ENCODE measurements at places on chromosomes 2 and 18.

- DNase-seq, result no peak
Observed at GRCh38 chr2:110875384-110875725, 143.0 kb downstream of the ACOXL start.

- no peak for DNase-seq
Observed at GRCh38 chr2:36993841-36994620, 27.7 kb upstream of the STRN start.

DNA sequence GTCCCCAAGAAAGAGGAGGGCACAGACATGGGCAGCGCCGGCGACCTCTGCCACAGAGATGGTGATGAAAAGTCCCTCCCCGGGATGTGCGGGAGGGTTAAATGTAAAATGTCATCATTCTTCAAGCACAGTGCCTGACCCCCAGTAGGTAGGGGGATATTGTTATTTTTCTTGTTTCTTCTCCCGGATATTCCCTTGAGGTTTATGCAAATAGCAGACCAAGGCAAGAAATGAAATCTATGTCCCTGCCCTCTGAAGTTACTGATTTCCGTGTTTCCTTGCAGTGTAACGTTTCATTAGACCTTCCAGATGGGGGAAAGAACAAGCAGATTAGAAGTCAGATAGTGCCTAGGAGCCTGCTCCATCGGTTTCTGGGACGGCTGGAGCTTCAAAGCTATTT lies 158.3 kb downstream of the KLHL29 start:
- DNase-seq, result no peak

DNA sequence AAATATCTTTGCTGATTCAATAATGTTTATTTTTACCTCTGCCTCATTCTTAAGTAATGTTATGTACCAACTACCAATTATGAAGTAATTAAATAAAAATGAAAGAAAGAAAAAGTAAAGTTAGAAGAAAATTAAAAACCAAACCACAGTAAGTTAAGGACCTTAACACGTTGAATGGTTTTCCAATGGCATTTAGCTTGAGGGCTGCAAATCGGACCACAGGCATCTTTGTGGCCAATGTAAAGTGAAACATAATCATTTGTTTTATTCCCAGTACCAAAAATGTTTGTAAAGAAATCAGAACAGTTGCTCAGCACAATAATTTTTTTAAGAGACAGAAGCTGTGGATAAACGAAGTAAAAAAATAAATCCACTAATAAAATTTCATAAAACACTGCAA lies 1455.5 kb upstream of the ZEB2 start:
- DNase-seq, result no peak

GRCh38 chr2:80126596-80127189 lies 177.9 kb downstream of the LRRTM1 start:
- no peak for DNase-seq

DNA sequence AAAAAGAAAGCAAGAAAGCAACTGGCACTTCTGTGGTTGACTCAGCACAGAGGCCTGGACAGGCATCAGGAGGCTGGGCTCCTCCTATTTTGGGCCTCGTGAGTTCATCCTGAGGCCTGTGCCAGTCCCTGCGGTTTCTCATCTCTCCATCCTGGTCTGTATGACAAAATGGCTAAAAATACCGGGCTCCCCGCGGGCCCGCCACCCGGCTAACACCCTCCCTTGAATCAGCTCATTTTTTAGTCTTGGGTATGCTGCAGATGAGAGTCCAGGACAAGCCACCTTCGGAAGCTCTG lies 62.3 kb upstream of the YWHAQ start:
- peak; percentile 42 for DNase-seq

GRCh38 chr2:15383695-15384350 lies 177.3 kb downstream of the NBAS start:
- no peak for DNase-seq

GRCh38 chr2:108971661-108972566 lies 17.1 kb downstream of the EDAR start:
- DNase-seq, result no peak

DNA sequence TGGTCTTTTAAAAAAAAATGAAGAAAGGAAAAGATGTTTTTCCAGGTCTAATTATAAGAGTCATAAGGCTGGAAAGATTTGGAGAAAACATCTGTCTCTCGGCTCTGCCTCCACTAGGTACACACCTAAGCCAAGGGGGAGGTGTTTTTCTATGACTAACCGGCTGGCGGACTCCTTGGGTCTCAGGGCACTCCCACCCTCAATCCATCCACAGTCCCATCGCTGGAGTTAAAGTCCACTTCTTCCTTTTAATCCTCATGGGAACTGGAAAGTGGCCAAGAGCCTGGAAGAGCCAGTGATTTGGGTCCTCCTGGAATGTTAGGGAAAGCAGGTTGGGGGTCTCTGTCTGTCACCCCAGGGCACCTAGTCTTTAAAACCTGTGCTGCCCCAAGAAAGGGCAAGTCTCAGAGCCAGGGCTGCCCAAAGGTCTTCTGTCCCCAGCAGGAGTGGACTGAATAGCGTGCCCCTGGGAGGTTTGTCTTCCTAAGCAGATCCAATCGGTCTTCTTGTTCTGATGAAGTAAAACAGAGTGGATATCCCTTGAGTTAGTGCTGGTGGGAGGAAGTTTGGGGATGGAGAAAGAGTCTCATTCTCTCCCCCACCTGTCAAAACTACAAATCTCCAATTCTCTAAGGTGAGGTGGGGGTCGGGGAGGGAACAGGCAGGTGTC lies 66.4 kb downstream of the MCFD2 start:
- peak; percentile 72 for DNase-seq

GRCh38 chr2:68292108-68292710 lies 27.5 kb downstream of the CNRIP1 start:
- peak; percentile 53 for DNase-seq

GRCh38 chr18:49170925-49171505 lies 220.2 kb upstream of the SMAD7 start:
- no peak for DNase-seq

- DNase-seq, result no peak
Observed at GRCh38 chr2:8641301-8641965, 40.4 kb upstream of the ID2 start.

- DNase-seq, result no peak
Observed at GRCh38 chr18:46688853-46689525, 32.0 kb upstream of the LOXHD1 start.

- DNase-seq, result no peak
Observed at GRCh38 chr2:240441326-240441992, 6.0 kb downstream of the GPC1 start.

DNA sequence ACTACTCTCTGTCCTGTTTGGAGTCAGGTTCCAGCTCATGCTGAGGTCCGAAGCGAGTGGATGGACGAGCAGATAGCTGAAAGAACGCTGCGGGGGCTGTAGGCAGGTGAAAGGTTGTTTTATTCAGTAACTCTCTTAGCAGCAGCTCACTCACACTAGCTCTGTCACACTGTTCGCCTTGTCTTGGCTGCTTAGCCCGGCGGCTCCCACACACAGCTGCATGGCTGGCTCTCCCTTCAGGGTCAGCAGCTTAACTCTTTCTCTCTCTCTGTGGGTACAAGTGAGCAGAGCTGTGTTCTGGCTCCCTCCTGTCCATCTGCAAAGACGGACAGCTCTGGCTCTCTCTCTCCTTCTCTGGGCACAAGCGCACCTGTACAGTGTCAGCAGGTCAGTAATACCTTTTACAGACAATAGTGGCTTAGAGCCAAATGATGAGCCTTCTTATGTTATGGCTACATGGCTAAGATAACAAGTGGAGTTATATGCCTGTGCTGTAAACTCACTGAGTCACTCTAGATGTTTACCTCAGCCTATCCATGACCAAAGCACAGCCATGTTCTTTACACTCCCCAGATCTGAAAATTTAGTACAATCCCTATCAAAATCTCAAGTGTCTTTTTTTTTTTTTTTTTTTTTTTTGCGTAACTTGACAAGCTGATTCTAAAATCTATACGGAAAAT lies 149.3 kb downstream of the GALNT1 start:
- peak; percentile 32 for DNase-seq

GRCh38 chr18:55147791-55148190 lies 188.5 kb upstream of the CCDC68 start:
- no peak for DNase-seq

- peak; percentile 20 for DNase-seq
Observed at GRCh38 chr2:64617631-64618151, 36.0 kb downstream of the SERTAD2 start.

GRCh38 chr2:237180987-237181386 lies 95.3 kb downstream of the COPS8 start:
- no peak for DNase-seq

- no peak for DNase-seq
Observed at GRCh38 chr18:74722237-74722636, 124.6 kb downstream of the ZNF407 start.

- DNase-seq, result peak; percentile 24
Observed at GRCh38 chr2:159840616-159841015, 42.6 kb upstream of the CD302 start.

DNA sequence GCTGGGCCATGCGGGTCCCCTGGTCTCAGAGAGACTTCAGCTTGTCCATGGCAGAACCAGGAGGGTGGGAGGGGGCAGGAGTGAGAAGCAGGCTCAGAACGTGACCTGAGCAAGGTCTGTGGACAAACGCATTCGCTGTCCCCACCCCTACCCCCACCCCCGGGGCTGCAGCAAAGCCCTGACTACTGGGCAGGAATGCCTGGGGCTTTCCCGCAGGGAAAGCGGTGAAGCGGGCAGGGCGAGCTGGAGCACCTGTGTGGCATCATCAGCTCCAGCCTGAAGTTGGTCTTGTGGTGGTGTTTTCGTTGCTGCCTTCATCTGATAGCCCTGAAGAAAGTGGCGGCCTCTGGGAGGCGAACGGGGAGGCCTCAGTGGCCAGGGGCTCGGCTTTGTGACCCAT lies 26.1 kb upstream of the ALKAL2 start:
- DNase-seq, result no peak

- no peak for DNase-seq
Observed at GRCh38 chr2:236570081-236570868, 650 bp downstream of the ACKR3 start.

GRCh38 chr2:219672406-219672805 lies 45.0 kb downstream of the SLC4A3 start:
- no peak for DNase-seq

DNA sequence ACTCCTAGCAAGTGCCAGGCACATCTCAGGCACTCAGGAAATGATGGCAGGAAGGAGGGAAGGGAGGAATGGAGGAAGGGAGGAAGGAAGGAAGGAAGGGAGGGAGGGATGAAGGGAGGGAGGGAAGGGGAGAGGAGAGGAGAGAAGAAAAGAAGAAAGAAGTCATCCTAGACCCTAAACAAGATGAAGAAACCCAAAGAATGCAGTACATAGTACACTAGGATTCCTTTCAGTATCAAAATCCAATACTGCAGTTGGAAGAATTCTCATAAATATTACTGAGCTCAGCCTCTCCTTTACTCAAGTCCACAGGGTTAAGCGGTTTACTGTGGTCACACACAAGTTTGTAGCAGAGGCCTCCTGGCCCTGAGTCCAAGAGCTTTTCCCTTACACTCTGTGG lies 155.7 kb upstream of the ETAA1 start:
- no peak for DNase-seq

DNA sequence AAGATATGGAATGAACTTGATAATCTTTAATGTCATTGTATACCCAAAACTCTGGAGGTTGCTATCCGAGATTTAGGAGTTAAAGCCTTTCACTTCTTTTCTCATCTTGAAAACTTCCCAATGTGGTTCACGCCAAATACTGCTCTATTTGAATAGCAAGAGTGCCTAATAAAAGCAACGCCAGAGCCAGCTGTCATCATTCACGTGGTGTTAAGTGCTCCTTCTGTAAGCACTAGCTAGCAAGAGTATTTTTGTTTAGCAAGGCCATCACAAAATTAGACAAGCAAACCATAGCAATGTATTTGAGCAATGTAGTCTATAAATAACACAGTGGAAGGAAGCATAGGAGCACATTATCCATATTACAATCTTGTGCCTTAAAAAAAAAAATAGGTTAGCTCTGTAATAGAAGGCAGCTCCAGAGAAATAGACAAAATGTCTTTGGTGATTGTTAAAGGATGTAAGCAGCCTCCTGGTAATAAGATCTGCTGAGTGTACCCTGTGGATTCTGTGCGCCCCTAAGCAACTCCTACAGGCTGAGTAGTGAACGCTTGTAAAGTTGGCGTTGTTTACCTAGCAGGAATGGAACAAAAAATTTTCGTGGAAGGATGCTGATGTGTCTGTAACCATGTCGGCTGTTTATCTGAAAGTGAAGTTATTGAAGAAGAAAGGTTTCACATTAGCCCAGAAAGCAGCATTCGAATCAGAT lies 518.0 kb downstream of the CNTNAP5 start:
- peak; percentile 84 for DNase-seq

DNA sequence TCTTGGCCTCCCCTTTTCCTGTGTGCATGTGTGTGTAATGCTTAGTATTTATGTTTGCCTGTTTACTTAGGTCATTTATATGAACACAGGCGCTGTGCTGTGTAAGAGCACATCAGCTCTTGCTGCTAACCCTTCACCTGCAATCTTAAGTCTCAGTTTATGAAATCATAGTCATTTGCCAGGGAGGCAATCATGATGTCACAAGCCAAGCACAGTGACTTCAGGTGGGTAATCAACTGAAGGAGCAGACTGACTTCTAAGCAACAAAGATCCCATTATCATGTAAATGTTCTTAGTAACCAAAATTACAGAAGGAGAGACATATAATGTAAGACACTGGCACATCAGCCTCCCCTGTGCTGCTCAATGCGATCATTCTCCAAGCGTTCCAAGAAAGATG lies 386.3 kb upstream of the MEIS1 start:
- no peak for DNase-seq

DNA sequence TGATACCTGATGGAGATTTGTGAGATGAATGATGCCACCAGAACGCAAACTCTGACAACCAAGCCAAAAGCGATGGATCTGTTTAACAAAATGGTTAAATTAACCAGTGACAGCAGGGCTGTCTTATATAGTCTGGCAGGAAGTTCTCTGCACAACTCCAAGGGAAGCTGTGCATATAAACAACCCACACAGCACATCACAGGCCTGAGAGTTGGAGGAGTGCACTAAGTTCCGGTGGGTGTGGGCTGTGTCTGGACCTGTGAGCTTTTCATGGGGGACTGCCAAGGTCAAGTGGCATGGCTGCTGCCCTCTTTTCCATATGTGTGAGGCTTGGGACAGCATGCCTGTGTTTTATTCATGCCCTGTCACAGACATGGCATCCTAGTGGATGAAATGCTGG lies 414.6 kb upstream of the TRIB2 start:
- DNase-seq, result no peak

DNA sequence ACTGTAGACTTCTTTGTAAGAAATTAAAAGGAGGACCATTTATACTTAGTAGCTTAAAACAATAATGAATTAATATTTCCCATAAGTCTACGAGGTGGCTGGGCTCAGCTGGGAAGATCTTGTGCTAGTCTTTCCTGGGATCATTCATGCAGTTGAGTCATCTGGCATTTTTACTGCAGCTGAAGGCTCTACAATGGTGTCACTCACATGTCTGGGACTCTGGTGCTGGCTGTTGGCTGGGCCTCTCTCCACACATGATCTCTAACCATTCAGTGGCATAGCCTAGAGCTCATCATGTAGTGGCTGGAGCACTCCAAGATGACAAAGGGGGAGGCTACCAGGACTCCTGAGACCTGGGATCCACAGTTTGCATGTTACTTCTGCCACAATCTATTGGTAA lies 35.5 kb downstream of the CLASP1 start:
- DNase-seq, result no peak

All from stomach (tissue), 19 donors.